ENCODE measurements at places on chromosomes 7 and 10.

GRCh38 chr7:24323961-24324480 is 40.0 kb downstream of the NPY start:
- no peak for DNase-seq

DNA sequence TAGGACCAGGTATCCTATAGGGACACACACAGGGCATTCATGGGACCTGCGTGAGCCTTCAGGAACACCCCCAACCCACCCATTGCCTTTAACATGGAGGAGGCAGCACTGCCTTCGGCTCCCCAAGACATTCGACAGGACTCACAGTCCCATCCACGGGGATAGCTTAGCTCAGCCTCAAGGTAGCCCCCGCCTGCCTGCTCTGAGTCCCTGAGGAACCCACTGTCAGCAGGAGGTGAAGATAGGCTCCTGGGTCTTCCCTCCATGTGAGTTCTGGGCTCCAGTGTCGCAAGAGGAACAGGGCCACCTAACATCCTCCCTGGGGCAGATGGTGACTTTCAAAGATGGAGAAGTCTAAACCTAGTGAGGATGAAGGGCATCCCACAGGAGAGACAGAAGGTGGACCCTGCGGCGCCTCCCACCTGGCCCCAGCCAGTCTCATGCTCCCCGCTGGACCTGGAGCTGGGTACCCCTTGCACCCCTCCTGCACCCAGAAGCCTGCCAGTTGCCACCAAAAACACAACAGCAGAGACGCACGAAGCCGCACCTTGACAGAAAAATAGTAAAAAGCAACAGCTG is 4.9 kb upstream of the ADIRF start:
- no peak for DNase-seq

DNA sequence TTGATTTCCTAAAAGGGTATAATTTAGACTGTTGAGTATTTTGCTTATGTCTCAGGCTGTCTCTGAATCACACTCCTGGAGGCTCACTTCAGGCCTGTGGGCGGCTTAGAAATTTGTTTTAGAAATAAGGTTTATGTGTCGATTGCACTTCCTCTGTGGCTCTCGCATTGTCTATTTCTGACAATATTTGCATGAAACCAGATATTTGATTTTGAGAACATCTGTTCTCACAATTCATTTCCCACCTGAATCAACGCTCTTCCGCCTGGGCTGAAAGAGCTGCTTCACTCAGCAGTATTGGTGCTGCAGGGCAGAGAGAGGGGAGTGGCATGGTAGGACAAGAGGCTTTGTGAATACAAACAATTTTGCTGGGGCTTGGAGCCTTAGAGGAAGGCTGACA is 262.0 kb downstream of the ADRA2A start:
- DNase-seq: no peak

DNA sequence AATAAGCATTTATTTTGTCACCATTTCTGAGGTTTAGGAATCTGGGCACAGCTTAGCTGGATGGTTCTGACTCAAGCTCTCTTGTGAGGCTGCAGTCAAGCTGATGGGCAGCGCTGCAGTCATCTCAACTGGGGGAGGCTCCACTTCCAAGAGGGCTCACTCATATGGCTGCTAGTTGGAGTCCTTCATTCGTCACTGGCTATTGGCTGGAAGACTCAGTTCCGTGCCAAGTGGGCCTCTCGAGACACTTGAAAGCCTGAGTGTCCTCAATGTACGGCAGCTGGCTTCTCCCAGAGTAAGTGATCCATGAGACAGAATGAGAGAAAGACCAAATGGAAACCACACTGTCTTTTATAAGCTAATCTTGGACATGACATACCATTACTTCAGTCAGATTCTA is 21.6 kb upstream of the COL13A1 start:
- DNase-seq: no peak

DNA sequence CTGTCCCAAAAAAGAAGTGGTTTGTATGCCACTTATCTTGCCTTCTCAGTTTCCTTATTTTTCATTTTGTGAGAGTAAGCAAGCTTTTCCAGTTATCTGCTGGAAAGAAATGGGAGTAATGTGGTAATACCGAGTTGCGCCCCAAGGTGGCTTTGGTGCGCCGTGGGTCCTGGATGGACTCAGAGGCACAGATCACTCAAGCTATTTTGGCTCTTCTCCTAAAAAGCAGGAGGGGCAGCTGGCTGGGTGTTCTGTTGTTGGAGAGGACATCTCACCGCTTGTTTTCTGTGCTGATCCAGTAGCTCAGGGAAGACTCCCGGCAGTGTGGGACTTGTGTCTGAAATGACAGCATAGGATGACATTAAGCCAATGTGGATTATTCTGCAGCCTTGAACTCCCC is 16.4 kb downstream of the PRKRIP1 start:
- DNase-seq: no peak

GRCh38 chr10:88989824-88990383 is 694 bp upstream of the FAS start:
- no peak for DNase-seq

DNA sequence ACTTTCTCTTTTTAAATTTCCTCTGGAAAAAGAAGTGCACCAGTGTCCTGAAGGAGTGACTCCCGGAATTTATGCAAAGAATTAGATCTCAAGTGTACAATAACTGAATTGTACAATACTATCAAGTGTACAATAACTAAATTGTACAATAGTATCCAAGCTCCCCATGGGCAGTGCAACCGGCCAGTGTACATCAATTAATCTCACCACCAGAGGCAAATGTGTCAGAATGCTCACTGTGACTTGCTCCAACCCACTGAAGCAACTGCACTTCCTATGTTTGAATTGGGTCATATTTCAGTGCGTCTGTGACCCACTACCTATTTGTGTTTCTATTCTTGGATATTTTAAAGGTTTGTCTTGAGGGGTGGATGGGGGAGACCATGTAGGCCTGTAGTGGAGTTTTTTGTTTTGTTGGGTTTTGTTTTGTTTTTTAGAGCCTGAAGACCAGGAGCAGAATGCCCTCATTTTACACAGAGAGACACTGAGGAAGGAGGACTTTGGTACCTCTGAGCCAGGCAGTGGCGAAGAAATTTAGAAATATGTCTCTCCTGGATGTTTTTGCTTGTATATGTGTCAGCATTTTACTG is 78.5 kb upstream of the CTTNBP2 start:
- DNase-seq: no peak

- no peak for DNase-seq
Observed at GRCh38 chr10:52883996-52884871, 111.7 kb upstream of the MBL2 start.

GRCh38 chr7:107700570-107700969 is 39.9 kb downstream of the SLC26A4 start:
- DNase-seq: no peak

DNA sequence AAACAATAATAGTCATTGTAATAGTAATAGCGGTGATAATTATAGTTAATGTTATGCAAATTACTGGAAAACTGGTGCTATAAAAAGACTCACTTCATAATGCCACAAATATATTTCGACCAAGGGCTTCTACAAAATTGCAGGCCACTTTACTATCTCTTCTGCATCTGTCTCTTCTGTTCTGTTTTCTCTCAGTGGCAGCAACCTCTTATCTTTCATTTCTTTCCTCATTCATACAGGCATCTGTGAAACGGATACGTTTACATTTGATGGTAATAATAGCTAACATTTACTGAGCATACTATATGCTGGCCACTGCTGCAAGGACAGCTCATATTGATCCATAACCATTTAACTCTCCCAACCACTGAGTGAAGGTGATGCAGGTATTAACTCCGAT is 537.4 kb upstream of the PFKP start:
- DNase-seq: no peak

GRCh38 chr10:117239051-117239450 is 1.9 kb upstream of the SLC18A2 start:
- no peak for DNase-seq

DNA sequence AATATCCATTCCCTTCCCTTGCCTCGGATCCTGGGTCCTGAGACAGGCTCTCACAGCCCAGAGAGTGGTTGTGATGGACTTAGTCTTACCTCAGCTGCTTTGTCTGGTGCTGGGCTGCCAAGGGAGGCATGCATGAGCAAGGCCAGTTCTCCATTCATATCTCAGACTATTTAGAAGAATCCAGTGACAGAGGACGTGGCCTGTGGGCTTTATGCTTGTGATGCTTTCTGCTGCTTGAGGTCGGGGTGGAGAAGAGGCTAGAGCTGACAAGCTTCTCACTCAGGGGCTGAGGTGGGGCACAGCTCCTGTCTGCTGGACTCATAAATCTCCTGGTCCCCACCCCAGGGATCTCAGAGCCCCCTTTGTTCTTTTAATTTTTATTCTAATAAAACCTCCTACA is 66.8 kb downstream of the DNAJC12 start:
- DNase-seq: no peak

DNA sequence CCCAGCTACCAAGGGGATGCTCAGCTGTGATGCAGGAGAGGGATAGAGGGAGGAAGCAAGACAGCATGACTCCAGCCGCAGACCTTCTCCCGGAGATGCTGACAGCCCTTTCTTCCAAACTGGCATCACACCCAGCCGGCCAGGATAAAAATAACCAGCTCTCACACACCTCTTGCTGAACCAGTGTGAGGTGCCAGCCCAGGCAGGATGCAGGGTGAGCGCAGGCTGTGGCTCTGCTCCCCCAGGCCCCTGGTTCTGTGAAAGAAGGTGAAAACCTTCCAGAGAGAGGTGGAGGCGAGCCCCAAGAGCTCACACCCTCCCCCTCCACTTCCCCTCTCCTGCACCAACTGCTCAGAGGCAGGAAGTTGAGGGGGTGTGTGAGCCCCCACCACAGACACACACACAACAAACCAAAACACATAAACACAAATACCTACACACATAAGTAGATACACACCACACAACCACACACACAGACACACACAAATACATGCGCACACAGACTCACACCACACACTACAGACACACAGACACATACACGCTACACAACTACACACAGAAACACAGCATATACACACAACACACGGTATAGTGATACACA is 4.0 kb downstream of the GPR15LG start:
- DNase-seq: peak; percentile 12

DNA sequence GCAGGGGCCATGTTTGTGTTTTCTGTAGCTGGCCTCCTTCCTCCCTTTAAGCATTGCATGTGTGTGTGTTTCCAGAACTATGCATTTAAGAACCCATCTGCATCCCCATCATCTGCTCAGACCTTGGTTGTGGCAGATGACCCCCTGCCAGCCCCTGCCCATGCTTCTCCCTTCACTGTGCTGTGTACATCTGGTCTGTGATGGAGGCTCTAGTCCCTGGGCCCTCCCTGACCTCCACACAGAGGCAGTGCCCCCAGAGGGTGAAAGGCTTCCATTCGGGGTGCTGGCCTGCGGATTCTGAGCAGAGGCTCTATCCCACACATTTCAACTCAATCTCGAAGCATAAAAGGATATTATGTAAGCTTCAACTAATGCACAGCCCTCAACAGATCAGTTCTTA is 89.4 kb downstream of the TACC2 start:
- DNase-seq: no peak

- peak; percentile 34 for DNase-seq
Observed at GRCh38 chr10:27743012-27743876, 2.4 kb downstream of the MKX start.

DNA sequence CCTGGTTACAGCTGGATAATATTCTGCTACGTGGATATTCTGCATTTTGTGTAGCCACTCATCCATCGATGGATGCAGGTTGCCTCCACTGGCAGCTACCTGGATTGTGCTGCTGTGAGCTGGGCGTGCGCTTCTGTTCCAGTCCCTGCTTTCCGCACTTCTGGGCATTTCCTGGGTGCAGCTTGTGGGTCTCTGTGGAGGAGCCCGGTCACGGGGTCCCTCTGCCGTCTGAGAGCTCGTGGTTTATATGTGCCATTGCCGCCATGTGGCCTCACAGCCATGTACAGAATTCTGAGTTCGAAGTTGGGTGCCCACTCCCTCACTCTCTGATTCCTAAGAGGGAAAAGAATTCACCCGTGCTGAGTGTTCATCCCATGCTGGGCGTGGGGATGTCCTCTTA is 38.3 kb downstream of the JAKMIP3 start:
- DNase-seq: no peak

GRCh38 chr7:96041171-96041570 is 268.8 kb downstream of the DYNC1I1 start:
- no peak for DNase-seq

DNA sequence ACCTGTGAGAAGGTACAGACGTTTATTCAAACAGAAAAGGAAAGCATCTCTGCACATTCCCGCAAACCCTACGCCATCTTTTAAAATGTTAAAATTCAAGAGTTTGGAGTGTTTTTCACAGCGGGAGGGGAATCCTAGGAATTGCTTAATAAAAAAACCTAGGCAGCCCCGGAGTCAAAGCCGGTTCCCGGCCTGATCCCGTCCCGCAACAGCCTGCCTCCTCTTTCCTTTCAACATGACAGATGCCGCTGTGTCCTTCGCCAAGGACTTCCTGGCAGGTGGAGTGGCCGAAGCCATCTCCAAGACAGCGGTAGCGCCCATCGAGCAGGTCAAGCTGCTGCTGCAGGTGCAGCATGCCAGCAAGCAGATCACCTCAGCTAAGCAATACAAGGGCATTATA is 123.0 kb upstream of the VSTM2A start:
- DNase-seq: no peak

- DNase-seq: no peak
Observed at GRCh38 chr7:97845622-97846203, 26.5 kb downstream of the ASNS start.

- DNase-seq: no peak
Observed at GRCh38 chr7:130878785-130879184, 144.8 kb upstream of the KLF14 start.

DNA sequence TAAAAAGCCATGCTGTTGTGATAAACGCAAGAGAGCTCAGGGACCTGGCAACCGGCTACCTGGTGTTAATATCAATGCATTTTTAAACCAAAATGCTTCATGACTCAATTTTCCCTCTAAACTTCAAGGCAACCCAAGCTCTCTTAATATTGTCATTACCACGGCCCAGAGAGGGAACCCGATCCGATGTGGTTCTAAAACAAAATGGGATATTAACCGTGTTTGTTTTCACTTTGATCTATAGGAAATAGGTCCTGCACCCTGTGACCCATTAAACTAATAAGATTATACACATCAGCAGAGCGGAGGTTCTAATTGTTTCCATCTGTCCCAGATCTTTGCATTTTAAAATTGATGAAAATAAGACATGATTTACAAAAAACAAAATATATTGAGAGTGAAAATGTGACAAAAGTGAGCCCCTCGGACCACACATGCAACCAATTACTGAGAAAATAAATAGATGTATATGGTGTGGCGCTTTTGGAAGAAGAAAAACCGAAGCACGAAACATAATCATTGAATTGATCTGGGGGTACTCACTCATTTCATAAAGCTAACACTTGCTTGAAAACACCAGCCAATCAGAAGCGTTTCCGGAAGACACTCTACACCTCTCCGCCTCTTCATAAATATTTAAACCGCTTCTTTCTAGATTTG is 290.3 kb upstream of the NFE2L3 start:
- DNase-seq: no peak

DNA sequence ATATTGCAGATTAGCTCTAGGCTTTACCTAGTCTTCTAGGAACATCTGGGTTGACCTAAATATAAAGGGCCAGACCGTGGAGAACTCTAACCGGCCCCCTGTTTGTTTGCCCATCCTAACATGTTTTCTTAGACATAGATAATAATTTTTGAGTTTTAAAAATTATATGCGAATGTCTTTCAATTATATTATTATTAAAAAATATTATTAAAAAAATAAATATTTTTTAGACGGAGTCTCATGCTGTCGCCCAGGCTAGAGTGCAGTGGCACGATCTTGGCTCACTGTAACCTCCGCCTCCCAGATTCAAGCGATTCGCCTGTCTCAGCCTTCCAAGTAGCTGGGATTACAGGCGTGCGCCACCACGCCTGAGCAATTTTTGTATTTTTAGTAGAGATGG is 318.5 kb downstream of the INHBA start:
- no peak for DNase-seq

GRCh38 chr10:47113907-47114500 is 186.0 kb upstream of the GDF10 start:
- no peak for DNase-seq
